Right lung (tissue), 10 donors: ENCODE measurements at places on chromosomes 2 and 18.

GRCh38 chr18:11369556-11369955, 220.2 kb upstream of the PIEZO2 start:
- no peak for DNase-seq

DNA sequence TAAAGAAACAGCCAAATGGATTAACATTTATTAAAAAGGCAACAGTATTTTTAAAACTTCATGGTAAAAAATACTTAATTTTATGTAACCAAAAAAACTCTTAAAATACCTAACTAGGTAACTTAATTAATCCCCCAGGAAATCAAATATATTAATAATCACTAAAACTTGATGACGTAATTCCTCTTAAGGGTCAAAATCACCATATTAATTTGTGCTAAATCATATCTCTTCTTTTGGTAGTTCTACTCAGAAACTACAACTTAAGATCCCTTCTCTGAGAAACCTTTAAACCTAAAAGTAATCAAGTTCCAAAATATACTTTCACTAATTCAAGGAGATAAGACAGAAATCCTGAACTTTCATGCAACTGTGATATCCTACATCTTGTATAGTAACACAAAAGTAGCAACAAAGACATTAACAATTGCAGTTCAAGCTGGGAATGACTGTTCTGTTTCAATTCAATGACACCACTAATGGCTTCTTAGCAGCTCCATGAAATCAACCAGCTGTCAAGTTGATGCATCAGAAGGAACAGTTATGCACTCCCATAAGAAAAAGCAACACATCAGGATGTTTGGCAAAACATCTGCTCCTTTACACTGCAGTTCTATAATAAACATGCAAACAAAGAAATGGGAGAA, 4.0 kb downstream of the BAZ2B start:
- peak; percentile 73 for DNase-seq

- no peak for DNase-seq
These were observed 34.8 kb upstream of the RBM44 start for GRCh38 chr2:237763812-237764211.

- DNase-seq = peak; percentile 59
These were observed 27.4 kb upstream of the SPR start for GRCh38 chr2:72859831-72860262.

DNA sequence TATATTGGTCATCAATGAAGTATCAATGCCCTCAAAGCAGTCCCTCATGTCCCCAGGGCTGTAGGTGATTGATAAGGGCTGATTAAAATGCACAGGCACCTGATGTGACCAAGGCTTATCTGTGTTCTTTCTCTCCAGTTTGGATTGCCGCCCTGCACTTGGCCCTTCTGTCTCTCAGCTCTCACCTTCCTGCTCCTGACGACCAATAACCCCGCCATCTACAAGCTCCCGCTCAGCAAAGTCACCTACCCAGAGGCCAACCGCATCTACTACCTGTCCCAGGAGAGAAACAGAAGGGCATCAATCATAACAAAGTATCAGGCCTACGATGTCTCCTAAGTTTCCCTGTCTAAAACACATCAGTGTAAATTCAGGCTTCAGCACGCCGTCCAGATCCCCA, 41.8 kb upstream of the SLC14A1 start:
- DNase-seq = no peak

DNA sequence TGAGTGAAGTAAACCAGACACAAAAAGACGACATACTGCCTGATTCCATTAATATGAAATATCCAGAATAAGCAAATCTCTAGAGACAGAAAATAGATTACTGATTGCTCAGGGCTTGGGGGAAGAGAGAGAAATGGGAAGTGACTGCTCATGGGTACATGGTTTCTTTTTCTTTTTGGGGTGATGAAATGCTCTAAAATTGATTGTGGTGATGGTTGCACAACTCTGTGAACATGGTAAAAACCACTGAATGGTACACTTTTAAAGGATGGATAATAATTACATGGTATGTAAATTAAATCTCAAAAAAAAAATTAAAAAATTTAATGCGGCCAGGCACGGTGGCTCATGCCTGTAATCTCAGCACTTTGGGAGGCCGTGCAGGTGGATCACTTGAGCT, 39.3 kb downstream of the RPL31 start:
- DNase-seq = no peak

DNA sequence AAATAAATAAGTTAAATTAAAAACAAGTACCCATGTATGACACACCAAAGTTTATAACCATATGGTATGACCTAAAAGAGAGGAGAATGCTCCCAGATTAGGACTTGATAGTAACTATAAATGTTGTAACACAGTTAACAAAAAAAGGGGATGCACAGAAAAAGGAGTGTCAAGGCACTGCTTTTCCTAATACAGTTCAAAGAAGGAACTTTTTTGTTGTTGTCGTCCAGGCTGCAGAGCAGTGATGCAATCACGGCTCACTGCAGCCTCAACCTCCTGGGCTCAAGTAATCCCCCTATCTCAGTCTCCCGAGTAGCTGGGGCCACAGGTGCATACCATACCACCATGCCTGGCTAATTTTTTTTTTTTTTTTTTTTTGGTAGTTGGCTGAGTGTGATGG, 2.7 kb downstream of the NARS1 start:
- DNase-seq = no peak

DNA sequence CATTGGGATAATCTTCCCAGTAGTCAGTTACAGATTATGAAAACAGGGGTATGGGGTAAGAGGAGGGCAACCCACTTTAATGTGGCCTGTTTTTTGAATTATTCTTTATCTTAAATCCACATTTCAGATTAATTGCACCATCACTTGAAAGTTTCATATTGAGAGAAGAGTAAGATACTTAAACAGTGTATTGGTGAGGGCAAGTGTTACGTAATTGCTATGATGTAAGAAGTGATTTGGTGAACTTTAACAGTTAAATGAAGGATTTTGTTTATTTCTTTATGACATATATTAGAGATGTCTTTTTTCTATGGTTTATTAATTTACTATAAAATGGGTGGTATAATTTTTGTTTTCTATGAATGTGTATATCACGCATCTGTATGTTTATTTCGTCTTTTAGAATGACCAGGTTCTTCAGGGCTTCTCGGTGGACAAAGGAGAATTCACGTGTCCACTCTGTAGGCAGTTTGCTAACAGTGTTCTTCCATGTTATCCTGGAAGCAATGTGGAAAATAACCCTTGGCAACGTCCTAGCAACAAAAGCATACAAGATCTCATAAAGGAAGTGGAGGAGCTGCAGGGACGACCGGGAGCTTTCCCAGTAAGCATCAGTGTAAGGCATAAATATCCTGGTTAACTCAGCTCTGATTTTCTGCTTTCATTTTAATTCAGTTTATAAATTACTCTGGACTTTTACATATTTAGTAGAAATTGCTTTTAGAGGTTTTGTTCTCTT, 171.2 kb upstream of the MYO3B start:
- no peak for DNase-seq

GRCh38 chr2:3633982-3634595, 23.9 kb upstream of the ALLC start:
- DNase-seq = no peak

DNA sequence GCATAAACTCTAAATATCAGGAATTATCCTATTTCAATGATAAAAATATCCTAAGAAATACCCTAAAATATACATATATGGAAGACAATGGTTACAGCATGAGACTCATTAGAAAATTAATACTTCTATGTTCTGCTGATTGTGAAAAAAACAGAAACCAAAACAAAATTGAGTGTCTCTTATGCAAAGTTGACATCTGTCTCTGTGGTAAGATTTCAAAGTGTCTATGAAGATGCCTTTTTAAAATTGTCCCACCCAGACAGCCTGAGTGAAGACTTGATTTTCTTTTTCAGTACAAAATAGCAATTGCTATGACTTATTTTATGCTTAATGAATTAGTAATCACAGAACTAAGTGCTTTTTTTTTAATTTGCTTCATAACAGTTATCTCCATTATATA, 1368.4 kb upstream of the LRRTM1 start:
- DNase-seq = no peak
